Stimulated activated CD8-positive, alpha-beta memory T cell treated with anti-CD3 and anti-CD28 coated beads, Interleukin-7, amount 100 ng/mL, for 4 hours (primary cell): ENCODE measurements at places on chromosomes 6 and 20.

DNA sequence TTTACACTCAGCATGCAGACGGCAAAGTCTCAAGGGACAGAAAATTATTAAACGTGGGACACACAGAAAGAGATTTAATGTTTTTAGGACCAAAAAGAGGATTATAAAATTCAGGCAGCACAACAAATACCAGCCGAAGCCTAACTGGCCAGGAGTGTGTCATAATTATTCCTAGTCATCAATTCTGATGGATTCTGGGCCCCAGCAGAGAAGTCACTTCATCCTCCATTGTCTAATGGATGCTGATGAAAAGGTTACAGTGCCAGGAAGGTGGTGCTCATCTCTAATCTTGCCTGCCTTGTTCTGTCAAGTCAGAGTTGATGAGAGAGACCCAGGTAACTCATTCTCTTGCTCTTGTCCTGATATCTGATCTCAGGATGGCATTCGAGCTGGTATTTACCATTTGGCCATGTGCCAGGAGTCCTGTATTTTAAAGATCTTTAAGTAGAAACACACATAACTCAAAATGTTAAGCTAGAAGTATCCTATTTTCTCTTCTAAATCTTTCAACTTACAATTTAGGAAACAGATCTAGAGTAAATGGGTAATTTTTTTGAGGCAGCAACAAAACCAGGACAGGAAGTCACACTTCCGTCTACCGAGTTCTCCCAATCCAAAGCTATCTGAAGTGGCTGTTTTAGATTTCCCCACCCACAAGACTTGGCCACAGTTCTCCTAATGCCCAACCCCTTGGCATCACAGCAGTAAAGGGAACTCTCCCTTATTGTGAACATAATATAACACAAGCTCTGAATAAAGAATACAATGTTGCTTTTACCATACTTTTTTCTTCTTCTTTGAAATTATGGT, 50.0 kb downstream of the ADAT2 start:
- no peak for DNase-seq

DNA sequence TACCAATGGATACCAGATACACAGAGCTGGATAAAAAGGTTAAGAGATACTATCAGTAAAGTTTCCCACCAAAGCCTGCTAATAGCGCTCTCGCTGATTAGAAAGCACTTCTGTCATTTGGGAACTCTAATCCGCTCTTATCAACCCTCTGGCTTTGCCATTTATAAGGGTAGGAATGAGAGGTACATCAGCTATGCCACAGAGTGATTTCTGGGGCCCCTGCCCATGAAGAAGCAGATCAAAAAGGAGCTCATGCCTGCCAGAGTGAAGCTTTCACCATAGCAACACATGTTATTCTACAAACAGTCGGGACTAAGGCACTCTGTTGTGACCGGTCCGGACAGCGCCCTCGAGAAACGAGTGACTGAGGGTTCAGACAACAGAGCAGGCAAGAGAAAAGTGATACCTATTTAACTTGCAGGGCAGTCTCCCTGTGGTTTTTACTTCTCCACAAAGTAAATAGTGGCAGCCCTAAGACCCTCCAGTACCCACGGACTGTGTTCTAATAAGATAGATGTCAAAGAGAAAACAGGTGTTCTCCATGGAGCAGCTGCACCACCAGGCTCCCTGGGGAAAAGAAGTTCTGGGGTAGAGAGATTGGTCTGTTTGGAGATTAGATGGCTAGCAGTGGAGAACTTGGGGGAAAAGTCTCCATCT, 5.6 kb downstream of the TRAM2 start:
- DNase-seq, result no peak

DNA sequence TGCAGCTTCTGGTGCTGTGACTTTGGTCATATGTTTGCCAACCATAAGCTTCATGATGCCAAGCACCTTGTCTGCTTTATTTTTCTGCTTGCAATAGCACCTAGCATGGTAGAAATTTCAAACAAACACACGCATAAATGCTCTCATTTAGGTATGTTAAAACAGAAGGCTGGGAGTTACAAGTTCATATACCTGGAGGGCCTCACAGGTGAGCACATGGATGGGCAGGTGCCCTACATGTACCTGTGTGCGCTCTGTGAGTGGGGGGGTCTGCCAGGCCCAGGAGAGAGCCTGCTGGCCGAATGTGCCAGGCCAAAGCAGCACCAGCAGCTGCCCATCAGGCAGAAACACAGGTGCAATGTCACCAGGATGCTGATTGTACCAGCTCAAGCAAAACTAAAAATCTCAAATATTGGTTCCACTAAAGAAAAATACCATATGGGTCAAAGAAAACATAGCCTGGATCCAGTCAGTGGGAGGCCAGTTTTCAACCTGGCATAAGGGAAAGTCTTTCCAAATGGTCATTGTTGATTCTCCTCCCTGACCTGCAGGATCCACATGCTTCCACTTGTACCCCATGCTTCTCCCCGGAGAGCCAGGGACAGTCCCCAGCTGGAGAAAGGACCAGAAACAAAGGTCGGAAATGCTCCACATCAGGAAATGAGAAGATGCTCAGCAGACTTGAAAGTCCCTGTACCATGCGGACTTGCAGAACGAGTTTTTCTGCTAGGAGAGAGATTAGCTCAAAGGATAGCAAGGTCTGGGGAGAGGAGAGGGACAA, 7.2 kb upstream of the PFDN4 start:
- no peak for DNase-seq

GRCh38 chr6:8352966-8353340, 82.4 kb downstream of the SLC35B3 start:
- DNase-seq, result no peak

DNA sequence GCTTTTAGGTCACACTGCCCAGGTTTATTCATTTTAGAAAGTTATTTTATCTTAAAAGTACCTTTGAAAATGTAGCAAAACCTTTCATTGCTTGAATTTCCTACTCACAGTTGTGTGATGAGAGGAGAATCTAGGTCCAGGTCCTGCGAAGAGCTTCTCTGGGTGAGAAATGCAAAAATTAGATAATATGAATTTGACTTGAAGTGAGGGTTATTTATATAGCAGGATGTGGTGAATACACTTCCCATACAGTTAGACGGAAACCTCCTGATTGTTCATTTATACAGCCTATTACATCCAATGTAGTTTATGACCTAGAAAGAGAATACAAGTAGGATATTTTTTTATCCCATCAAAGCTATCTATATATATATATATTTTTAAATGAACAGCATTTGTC, 30.5 kb downstream of the CDKAL1 start:
- no peak for DNase-seq

- no peak for DNase-seq
Observed at GRCh38 chr20:24665196-24665595, 195.8 kb downstream of the SYNDIG1 start.

DNA sequence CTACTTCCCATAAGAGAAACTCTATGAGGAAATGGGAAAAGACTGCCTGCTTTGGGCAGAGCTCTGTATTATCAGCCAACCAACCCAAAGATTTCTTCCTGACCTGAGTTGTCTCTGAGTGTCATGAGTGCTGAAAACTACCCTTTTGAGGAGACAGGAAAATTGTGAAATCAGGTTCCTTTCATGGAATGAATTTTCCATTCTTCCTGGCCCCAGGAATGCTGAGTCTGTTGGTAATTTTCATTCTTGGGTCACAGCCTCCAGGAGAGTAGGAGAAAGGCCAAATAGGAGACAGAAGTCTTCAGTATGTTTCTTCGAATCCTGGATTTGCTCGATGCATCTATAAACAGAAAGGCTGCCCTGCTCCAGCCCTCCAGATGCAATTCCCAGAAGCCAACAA, 53.6 kb downstream of the SCML4 start:
- DNase-seq, result no peak

- DNase-seq, result no peak
Observed at GRCh38 chr20:53020834-53021233, 48.7 kb downstream of the TSHZ2 start.

DNA sequence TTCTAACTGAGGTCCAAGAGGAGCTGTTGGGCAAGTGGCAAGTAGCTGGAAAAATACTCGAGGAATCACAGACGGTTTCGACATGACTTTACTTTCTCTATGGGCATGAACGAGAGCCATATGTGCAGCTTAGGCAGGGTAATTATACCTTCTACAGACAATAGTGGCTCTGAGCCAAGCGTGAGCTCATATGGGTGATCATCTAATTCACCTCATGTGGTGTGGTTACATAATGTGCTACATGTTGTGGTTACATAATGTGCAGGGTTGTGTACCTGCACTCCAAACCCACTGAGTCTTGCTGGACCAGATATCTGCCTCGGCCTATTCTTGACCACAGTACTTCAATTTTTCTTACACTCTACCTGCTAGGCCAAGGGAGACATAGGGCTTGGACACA, 771.7 kb upstream of the EYS start:
- DNase-seq, result no peak

GRCh38 chr20:46562373-46563169, 12.1 kb upstream of the OCSTAMP start:
- peak; percentile 20 for DNase-seq

DNA sequence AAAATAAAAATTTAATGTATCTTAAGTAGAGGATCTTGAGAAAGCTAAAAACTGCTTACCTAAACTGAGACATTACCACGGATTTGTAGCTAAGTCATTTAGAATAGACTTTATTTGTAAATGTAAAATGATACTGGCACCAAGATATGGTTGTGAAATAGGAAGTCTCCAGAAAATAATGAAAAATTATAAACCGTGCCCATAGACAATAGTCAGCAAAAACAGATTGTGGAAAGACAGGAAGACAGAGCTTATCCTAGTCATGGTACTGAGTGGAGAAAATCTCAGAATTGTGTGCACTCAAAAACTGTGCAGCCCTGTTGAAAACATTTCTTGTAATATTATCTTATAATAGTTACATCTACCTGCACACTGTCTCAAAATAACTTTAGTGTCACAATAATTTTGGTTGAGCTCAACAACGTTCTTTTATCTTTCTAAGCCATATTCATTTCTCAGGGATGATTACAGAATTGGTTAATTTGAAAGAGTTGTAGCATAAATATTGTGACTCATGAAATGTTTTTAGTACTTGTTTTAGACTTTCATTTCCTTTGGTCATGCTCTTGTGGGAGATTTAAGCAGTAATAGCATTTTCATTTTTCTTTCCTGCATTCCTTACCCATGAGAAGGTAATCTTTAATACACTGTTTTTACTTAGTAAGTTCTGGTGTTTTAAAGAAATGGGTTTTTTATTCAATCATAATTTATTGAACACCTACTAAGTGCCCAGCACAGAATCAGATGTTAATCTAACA, 174.5 kb downstream of the SOX4 start:
- DNase-seq, result no peak

DNA sequence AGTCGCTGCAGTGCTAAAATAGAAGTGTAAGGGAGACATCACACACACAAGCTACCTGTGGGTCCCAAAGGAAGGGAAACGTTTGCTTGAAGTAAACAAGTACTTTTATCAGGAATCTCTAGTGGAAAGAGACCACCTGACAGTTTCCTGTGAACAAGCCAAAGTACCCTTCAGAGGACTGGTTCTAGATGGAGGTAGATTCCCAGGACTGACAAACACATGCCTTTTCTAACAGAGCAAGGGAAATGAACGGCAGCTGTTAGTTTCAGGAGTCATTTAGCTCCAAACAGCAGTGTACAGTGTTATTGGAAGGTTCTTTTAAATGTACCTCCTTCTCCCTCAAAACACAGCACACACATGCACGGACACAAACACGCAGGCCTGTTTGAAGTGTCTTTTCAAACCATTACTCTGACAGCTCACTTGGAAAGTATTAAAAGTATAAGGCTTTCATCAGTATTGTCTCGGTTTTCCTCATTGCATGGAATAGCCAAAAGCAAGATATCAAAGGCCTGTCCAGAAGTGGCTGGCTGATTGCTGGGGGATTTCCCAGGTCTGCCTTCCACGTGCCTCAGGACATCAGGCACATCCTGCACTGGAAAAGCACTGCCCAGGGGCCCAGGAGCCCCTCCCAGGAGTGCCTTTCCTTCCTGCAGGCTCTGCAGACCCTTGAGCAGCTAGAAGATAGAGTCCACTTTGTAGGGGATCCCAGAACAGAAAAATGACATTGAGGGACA, 393.2 kb upstream of the SOX4 start:
- DNase-seq, result no peak

DNA sequence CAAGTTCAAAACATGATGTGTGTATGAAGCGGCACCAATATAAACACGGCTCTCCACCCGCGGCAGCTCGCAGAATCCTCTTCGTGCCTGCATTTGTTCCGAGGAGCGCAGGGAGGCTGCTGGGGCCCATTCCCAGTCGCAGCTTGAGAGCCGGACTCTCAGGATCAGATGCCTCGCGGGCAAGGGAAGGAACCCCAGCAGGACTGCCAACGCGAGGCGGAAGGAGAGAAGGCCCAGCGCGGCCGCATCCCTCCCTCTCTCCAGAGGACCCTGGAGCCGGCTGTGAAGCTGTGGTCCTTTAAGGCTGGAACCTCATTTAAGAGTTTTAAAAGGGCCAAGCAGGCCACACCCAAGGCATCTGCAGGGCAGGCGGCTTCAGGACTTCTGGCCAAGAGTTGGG, 44.2 kb upstream of the ZBP1 start:
- DNase-seq, result no peak

GRCh38 chr6:55511122-55511800, 67.7 kb downstream of the HMGCLL1 start:
- no peak for DNase-seq

DNA sequence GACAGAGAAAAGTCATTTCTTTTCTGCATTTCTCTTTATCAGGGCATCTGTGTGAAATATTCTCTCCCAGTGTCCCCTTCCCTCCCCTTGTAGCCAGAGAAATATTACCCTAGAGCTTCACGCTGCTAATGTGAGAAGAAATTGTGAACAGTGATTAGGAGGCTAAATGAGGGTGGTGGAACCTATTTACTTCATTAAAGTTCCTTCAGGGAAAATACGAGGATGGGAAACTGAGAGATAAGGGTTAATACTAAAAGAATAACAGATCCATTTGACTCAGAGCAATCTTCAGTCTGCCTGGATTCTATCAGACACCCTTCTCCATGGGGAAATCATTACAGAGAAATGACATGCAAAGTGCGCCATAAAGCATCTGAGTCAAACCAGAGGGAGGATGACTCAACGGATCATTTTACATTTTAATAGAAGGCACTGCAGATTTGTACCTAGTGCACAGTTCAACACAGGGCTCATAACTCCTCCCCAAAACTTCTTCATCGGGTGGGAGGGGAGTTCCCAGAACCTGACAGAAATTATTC, 131.3 kb downstream of the GJA10 start:
- peak; percentile 25 for DNase-seq

GRCh38 chr6:168035098-168035660, 37.7 kb downstream of the KIF25 start:
- DNase-seq, result no peak

DNA sequence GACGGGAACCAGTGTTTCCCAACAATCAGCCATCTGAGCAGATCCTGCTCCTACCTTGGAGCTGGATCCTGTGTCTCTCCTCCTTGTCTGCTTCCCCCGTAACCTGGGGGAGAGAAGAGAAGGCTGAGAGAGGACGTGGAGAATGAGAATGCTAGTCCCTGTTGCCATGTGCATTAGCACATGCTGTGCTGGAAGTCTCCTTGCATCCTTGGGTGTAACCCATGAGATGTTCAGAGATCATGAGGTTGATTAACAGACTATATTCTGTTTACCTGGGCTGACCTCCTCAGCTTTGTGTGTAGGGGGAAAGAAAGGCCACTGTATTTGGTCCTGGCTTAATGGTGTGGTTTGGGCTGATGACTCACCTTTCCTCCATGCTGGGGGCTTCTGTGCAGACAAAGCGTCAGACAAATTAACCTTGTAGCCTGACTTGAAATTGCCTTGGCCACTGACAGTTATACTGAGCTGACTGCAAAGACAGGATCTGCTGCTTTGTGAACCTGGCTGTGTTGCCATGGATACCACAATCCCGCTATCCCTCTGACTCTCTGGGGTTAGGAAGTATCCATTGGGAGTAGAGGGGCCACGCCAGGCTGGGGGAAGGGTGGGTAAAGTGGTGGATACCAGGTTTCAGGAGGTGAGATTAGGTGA, 243.7 kb upstream of the CHD6 start:
- no peak for DNase-seq

GRCh38 chr6:139763468-139764210, 389.2 kb upstream of the CITED2 start:
- DNase-seq, result no peak
